Fibroblast of the aortic adventitia (primary cell): ENCODE measurements at places on chromosomes 6 and 20.

GRCh38 chr6:25448965-25449538, 169.9 kb downstream of the CARMIL1 start:
- no peak for DNase-seq

- DNase-seq: no peak
Observed at GRCh38 chr20:42053350-42053749, 435.2 kb upstream of the CHD6 start.

DNA sequence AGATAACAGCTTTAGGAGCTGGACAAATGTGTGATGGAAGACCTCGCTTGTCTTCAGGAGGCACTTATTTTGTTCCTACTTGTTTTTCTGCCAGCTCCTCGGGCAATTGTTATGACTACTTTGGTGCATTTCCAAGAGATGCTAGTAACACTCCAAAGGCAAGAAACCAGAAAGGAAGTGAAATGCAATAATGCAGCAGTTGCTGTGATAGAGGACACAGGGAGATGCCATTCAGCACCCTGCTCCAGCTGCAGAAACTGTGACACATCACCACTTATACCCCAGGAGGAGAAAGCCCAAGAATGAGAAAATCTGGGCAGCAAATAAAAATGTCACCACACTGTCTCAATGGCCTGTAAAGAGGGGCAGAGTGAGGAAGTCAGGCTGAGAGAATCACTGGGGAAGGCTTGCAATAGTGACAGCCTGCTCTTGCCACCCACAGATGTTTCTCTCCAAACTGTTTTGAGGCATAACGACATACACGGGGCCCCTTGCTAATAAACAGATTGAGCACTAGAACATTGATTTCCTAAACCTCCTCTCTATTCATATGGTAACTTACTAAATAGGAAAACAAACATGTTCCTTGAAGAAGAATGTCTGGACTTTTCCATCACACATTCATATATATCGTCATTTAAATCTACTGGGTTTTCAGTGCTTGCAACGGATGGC, 231.0 kb upstream of the PRND start:
- DNase-seq: peak; percentile 55

DNA sequence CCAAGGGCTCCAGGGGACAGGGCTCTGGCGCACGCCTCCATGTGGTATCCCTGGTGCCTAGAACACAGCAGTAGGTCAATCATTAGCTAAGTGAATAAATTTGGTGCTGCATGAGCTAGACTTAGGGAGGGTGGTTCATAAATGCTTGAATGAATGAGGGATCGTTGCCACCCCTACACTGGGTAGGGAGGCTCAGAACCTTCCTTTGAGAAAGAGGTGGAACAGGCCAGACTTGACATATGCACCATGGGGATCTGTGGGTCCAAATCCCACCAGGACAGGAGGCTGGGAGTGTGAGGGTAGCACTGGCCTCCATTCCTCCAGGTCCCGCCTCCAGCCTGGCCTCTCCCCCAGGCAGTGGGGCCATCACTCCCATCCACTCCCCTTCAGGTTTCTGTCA, 13.8 kb downstream of the TEAD3 start:
- no peak for DNase-seq

GRCh38 chr6:136511397-136511796, 38.8 kb downstream of the MAP7 start:
- no peak for DNase-seq

- no peak for DNase-seq
Observed at GRCh38 chr6:69232496-69232895, 564.3 kb downstream of the LMBRD1 start.

DNA sequence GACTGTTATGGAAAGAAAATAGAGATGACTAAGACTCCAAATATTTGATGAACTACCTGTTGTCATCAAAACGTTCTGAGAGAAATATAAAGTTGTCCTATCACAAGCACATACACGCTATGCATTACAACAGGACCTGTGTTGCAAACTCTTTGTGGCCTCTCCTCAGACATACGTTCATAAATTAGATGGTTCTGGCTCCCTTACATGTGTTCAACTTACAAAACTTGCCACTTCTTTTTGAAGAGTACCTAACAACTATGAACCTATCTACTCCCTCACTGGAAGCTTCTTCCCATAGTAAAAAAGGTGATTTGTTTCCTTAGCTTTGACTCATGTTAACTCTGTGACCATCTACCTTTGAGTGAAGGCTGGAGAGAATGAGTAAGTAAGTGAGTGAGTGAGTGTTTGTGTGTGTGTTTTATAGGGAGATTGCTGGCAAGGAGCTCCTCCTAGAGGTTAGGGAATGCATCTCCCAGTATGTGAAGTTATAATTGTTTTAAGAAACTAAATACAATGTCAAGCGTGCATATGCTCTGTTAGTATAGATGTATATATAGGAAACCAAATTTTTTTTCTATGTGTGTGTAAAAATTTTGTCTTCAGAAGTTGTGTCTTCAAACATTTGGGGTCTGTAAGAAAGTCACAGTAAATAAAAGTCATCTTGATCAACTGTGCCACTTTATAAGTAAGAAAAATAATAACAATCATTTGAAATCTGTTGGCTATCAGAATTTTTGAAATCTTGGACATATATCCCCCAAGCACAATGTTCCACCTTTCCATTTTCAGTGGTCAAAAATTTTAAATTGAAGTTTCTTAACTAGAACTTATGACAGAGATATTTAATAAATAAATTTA, 1211.1 kb upstream of the GJE1 start:
- peak; percentile 87 for DNase-seq

DNA sequence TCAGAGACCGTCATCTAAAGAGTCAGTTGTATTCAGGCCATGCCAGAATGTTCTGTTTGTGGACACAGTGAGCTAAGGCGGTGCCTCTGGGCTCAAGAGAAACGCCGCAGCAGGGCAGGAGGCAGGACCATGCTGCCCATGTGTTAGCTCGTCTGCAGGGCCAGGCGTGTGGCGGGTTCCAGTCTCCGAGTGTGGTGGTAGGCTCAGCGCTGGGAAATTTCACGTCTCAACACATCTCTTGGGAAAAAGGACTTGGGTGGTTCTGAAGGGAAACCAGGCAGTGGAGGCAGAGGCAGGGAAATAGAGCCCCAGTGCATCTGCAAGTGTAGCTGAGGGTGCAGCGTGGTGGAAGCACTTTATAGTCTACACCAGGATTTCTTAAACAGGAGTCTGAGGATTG, 56.9 kb upstream of the TAGAP start:
- no peak for DNase-seq

GRCh38 chr20:10643560-10643873, 30.3 kb downstream of the JAG1 start:
- DNase-seq: no peak

DNA sequence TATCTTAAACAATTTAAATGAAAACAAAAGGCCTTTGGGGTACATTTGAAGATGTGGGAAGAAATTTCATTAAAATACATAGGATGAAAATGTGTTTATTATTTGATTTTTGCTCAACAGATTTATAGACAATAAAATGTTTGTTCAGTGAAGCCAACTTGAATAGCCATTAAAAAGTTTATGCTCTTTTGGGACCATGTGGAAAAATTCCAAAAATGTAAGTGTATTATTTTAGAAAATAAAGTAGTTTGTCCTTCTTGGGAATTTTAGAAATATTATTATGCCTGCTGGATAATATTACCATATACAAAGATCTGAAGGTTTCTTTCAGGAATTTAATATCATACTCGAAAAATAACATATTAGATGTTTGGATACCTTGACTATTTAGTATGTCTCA, 131.3 kb downstream of the EPM2A start:
- no peak for DNase-seq

GRCh38 chr6:19325335-19325789, 511.8 kb upstream of the ID4 start:
- DNase-seq: peak; percentile 13

DNA sequence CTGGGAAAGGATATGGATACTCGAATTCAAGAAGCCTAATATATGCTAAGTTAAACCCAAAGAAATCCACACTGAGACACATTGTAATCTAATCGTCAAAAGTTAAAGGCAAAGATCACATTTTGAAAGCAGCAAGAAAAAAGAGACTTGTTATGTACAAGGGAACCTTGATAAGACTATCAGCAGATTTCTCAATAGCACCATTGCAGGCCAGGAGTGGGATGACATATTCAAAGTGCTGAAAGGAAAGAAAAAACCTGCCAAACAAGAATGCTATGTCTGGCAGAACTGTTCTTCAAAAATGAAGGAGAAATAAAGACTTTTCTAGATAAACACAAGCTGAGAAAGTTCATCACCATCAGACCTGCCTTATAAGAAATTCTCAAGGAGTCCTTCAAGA, 75.2 kb downstream of the COL21A1 start:
- no peak for DNase-seq

DNA sequence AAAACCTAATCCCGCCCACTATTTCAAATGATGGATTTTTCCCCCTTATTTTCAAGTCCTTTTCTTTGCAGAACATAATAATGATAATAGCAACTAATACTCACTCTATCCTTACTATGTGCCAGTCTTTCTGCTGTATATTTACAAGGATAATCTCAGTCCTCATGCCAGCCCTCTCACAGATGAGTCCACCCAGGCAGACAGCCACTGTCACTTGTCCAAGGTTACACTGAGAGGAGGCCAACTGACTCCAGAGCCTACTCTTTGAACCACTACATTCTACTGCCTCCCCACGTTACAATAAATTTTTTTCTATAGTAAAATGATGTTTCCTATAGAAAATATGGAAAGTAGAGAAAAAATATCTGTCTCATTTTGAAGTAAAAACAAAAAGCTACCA, 30.9 kb downstream of the ELOVL5 start:
- no peak for DNase-seq

DNA sequence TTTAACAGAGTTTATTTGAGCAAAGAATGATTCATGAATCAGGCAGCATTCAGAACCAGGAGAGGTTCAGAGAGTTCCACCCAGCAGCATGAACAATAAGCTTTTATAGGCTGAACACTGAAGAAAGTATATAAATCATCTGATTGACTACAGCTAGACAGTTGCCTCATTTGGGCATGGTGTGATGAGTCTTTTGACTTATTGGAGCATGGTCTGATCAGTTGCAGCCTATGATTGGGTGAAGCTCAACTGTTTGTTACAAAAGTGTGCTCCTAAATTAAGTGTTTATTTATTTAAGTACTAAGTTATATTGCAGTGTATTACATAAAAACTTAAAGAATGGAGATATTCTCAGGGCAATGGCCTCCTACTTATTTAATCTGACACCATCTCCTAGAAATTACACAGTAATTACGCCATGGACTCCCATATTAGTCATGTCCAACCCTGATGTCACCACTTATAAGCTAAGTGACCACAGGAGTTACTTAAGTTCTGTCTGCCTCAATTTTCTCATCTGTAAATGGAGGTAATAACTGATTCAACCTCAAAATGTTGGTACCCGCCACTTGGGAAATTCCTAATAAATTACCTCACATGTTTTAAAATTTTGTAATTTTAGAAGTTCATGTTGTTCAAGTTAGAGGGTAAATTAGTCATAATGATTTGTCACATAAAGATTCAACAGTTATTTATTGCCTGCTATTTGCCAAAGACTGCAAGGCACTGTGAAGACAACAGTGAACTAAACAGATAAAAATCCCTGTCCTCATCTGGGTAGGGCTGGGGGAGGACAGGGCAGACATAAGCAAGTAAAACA, 15.2 kb upstream of the ROS1 start:
- peak; percentile 78 for DNase-seq

GRCh38 chr6:14290041-14290771, 172.6 kb downstream of the CD83 start:
- DNase-seq: no peak

DNA sequence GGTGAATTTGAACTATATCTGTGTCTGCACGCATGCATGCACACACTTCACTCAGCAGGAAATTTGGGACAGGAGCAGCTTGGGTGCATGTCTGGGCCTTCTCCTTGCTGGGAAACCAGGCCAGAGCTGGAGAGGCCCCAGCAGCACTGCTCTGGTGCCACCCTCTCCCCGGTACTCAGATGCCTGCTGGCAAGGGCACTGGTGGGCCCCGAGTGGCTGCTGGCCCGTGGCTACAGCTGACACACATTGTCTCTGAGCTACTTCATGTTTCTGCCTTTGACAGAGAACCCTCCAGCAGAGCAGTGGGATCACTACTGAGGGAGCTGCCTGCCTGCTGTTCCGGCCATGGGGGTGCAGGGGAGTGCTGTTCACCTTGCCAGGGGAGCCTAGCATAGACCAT, 37.5 kb downstream of the DLGAP4 start:
- DNase-seq: no peak

DNA sequence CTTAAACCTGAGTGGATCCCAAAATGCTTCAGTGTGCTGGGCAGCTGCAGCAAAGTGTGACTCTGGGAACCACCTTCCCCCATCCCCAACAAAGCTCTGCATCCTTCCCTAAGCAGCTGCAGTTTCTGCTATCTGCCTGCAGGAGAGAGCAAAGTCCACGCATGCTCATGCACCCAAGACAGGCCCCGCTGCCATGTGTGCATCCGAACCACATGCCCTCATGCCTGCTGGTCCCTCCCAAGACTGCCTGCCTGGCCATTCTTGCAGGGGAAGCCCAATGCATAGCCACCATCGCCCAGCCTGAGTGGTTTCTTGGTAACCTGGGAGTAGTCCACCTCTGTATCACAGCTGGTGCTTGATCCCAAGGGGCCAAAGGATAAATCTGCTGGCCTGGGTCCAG, 94.3 kb upstream of the OLIG3 start:
- DNase-seq: no peak

- DNase-seq: no peak
Observed at GRCh38 chr6:38175786-38176185, 356.3 kb downstream of the ZFAND3 start.

- DNase-seq: peak; percentile 72
Observed at GRCh38 chr6:121436960-121437850, 1.8 kb downstream of the GJA1 start.

GRCh38 chr6:54802775-54803634, 43.6 kb upstream of the FAM83B start:
- DNase-seq: no peak

DNA sequence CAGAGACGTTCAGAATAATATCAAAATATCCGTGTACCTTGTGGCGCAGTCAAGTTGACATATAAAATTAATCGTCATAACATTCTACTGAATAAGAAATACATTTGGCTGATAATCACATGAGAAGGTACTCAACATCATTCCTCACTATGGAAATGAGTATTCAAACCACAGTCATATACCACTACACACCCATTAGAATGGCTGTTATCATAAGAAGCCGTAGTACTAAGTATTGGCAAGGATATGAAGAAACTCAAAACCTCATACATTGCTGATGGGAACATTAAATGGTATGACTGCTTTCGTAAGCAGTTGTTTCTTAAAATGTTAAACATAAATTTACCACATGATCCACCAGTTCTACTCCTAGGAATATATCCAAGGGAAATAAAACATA, 244.7 kb downstream of the CDKAL1 start:
- no peak for DNase-seq

GRCh38 chr6:41037107-41037900, 1.7 kb downstream of the UNC5CL start:
- peak; percentile 30 for DNase-seq
